ENCODE measurements at places on chromosomes 2 and 18.

DNA sequence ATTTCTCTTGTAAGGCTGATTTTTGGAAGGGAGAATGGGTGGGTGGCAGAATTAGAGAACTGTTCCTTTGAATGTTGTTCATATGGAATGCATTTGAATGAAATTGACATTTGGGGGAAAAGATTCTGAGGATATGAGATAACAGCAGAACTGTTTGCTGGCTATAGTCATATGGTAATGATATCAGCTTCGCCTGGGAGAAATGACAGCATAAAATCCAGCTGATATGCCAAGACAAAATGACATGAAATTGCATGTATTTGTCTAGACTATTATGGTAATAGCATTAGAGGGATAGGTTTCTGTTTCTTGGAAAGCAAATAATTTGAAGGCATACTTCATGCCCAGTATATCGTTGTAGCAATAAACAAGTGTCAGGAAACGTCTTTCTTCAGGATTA is 150.8 kb upstream of the SPATS2L start:
- no peak for DNase-seq

DNA sequence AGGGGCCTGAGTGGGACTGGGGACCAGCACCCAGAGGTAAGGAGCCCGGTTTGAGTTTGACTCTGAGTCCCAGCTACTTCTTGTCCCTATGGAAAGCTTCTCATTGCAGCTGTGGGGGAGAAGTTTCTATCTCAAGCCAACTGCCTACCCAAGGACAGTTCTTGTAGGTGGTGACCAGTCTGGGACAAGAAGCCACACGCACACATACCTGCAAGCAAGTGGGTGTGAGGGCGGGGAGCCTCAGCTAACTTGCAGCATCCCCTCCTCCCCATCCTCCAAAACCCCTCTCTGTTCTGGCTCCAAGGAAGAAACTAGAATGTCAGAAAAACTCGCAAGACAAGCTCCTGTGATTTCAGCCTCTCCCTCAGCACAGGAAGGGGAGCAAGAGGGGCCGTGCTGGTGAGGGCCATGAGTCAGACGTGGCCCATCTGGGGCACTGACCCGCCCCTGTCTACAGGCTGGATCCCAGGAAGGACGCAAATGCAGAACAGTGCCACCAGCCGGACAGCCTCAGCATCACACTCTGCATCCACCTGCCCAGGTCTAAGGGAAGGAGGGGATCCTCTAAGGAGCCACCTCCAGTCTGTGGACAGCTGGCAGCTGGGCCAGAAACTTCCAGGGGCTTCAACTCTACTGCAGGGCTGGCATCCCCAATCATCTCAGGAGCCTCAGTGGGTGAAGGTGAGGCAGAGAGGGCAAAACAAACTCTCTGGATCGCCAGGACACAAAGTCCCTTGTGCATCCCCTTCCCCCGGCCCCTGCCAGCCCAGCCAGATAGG is 103.4 kb downstream of the TNS1 start:
- DNase-seq, result peak; percentile 87

DNA sequence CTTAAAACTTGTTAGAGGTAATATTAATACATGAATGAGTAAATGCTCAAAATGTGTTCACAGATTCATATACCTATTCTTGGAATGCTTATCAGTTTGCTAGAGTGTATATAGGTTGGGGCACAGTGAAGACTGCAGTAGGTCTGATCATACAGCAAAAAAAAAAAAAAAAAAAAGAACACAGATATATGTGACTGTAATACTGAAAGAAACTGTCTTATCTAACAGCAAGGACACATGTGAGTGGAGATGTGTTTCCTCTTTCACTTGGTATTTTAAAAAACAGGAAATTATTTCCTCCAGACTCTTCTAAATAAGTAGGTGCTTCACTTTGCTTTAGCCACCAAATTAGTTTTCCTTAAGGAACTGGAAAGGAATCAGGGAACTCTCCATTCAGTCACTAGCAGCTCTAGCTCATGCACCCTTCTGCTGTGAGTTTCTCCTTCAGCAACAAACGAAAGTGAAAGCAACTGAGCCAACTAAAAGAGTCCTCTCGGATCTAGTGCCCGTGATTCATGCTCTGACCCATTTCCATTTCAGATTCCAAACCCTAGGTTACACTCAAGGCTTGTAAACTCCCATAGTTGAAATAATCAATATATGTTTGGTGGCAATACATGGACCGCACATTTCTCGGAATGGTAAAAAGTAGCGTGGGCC is 98.5 kb downstream of the DSEL start:
- DNase-seq, result peak; percentile 7

DNA sequence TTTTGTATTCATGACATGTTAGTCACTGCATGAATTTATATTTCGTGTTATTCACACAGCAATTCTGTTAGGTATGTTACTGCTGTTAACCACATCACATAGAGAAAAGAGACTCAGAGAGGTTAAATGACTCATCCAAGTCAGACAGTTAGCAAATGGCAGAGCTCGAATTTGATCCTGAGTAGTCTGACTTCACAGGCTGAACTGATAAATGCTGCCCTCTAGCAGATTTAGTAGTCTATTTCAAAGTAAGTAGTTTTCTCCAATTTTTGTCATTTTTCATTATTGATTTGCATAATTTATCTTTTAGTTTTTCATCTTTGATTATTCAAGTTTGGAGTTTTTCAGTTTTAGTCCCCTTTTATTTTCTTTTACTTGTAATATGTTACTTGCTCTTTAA is 58.3 kb downstream of the WDR7 start:
- peak; percentile 6 for DNase-seq

Data from HuH-7.5 (cell line).